NCI-H1436 treated with DMSO at 0.1 percent for 48 hours (cell line): ENCODE measurements at places on chromosomes 5 and 9.
A peak's percentile ranks its signal among the peaks of the same experiment; 100 is the strongest.

DNA sequence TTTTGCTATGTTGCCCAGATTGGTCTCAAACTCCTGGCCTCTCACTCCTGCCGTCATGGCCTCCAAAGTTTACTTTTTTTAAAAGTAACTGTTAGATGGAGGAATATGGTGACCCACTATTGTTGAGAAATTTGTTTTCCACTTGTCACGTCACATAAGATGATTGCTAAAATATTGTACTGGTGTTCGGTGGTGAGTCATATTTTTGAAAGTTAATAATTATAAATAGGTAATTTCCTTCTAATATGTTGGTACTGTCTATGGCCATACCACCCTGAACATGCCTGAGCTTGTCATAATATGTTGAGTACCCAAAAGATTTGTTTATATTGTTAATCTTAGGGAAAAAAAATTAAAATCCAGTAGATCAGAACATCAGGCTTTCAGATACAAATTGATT is 22.6 kb downstream of the RMI1 start:
- DNase-seq: no peak

GRCh38 chr5:642481-642880 is 30.3 kb downstream of the CEP72 start:
- DNase-seq: no peak

- no peak for DNase-seq
Observed at GRCh38 chr5:176837707-176838115, 27.4 kb downstream of the UNC5A start.

GRCh38 chr5:54838843-54839242 is 146.6 kb downstream of the ESM1 start:
- peak; percentile 52 for DNase-seq

GRCh38 chr9:109499631-109500410 is 1.7 kb upstream of the PTPN3 start:
- DNase-seq: no peak

- DNase-seq: no peak
Observed at GRCh38 chr9:15240927-15241326, 66.1 kb downstream of the TTC39B start.

GRCh38 chr5:128174951-128175350 is 91.4 kb downstream of the SLC12A2 start:
- no peak for DNase-seq

DNA sequence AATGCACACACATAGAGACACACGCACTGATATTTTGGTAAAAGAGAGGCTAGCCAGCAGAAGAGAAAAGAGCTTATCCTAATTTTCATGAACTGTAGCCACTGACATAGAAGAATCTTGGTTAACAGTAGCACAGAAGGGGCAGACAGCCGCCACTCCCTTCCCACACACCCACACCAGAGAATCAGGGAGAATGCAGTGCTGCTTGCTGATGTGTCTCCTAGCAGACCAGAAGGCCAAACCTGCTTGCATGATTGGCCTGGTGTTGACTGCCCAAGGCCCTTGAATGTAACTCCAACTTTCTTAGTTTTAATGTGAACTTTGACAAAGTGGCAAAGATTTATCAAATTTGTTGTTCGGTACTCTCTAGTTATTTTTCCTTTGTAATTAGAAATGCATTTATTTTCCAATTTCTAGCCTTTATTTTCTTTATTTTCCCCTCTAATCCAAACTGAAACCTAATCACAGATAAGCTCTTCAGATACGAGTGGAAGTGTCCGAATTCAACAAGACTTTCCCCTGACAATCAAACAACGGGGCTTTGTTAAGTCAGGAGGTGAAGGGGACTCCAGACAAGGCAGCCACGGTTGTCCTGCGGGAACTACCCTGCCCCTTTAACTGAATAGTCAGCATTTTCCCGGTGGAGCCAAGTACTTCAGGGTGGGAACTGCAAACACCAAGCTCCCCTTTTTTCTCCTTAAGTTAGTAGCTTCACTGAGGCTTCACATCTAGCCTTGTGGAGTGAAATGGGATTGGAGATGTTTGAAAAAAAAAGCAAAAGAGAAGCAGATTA is 81.9 kb upstream of the CTSL start:
- no peak for DNase-seq

DNA sequence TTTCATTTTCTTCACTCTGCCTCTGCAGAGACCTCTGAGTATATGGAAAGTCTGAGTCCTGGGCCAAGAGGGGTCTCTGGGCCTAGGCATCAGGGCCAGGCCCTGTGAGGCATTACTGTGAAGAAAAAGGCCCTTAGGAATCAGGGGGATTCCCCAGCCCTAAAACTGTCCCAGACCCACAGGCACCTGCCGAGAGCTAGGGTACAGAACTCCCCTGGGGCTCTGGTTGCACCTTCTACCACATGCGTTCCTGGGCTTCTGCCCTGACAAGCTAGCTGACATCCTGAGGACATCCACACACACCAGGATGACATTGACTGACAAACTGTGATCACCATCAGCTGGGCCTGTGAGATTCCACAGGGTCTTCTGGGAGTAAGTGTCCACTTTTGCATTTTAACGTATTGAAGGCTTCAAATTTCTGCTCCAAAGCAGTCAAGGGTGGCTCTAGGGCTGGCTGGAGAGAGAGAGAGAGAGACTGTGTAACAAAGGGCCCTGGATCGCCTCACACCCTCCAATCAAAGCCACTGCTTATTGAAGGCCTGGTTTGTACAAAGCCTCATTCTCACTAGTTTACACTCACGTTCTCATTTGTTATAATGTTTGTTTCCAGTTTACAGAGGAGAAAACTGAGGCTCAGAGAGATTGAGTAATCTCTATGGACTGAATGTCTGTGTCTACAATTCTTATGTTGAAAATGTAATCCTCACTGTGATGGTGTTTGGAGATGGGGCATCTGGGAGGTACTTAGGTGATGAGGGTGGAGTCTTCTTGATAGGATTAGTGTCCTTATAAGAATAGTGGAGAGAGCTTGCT is 45.1 kb downstream of the TGFBI start:
- DNase-seq: no peak

DNA sequence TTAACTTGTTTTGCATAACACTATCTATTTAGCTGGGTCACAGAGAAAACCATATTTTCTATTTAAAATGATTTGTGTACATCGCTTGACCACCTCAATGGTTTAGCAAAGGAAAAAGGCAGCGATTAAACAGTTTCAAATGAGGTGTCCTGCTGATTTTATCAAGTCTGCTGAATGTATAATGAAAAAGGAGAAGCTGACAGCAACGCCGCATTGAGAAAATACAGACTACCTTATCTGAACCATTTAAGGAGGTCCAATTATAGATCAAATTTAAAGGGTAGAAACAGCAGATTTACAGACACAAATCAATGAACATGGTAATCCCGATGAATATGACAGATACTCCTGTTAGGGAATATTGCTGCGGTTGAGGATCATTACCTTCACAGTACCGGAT is 29.6 kb downstream of the PSMB7 start:
- DNase-seq: no peak

- no peak for DNase-seq
Observed at GRCh38 chr5:17183831-17184230, 33.6 kb upstream of the BASP1 start.

DNA sequence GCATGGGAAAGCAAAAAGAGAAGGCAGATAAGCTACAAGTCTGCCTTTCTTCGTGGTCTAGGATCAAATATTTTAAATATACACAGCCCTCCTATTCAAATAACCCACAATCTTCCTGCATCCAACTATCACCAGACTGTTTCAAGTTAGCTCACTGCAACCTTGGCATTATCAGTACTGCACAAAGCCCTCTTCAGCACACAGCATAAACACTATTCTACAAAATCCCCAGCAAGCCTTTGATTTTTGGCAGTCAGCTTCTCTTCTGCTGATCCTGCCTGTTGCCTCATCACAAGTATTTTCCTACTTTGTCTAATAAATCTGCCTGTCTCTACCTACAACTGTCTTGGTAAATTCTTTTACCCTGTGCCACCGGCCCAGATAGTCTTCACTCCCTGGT is 142.9 kb downstream of the COX7C start:
- DNase-seq: no peak

DNA sequence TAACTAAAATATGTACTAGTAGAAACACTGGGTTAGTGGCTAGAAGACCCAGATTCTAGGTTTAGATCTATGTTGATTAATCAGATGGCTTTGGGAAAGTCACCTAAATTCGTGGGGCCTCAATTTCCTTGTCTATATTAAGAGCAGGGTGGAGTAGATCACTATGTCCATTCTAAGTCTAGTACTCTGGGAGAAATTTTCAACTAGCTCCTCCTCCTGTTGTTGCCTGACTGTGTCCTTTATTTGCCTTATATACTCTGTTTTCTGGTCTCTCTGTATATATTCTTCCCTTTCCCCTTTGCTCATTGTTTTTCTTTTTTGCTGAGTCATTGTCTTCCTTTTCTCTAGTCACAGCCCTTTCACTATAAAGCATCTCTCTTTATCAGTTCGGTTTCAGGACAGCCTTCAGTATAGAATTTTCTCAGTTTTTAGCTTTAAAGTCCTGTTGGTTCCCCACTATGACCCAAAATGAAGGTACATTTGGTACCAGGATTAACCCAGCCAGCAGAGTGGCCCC is 44.5 kb upstream of the CDH6 start:
- no peak for DNase-seq

DNA sequence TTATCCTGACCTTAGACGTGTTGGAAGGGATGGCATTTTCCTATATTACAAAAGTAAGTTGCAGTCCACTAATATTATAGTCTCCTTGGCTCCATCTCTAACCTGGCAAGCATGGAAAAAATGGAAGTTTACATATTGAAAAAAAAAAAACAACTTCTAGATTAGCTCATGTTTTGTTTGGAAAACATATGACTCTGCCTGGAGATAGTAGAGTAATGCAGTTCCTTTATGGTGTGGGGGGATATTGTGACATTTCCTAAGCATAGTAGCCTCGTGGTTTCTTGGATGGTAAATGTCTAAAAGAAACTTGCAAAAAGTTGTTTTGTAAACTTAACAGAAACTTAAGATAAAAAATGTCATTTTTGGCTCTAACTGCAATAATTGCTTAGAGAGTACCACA is 244.4 kb upstream of the FBXL7 start:
- DNase-seq: no peak

DNA sequence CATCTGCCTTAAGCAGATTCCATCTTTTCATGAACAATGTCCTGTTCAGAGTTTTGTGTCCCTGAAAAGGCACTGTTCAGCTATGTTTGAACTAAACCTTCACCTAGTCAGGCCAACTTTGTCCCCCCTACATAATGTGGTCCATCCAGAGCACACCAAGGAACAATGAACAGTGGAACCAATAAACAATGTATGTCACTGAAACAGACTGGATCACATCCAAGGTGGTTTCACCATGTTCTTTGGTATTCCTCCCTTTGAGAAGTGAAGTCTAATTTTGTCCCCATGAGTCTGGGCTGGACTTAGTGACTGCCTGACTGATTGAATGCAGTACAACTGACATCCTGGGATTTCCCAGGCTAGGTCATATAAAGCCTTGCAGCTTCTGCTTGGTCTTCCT is 174.5 kb downstream of the SLC24A2 start:
- DNase-seq: no peak

- DNase-seq: no peak
Observed at GRCh38 chr9:136331556-136332481, 4.5 kb downstream of the GPSM1 start.

DNA sequence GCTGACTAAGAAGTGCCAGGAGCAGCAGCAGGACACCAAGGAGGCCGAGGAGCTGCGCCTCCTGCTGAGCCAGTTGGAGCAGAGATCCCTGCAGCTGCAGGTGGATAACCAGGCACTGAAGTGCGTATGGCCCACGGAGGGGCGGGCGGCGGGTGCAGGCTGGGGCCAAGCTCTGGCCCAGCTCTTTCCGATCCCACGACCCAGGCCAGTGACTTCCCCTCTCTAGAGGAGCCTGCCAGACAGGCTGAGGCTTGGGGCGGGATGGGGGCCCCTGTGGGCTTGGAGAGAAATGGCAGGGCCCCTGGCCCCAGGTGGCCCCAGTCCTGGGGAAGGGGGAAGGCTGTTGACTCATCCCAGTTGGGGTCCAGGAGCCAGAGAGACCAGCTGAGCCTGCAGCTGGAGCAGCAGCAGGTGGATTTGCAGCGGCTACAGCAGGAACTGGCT is 3.6 kb downstream of the PTRH1 start:
- no peak for DNase-seq

DNA sequence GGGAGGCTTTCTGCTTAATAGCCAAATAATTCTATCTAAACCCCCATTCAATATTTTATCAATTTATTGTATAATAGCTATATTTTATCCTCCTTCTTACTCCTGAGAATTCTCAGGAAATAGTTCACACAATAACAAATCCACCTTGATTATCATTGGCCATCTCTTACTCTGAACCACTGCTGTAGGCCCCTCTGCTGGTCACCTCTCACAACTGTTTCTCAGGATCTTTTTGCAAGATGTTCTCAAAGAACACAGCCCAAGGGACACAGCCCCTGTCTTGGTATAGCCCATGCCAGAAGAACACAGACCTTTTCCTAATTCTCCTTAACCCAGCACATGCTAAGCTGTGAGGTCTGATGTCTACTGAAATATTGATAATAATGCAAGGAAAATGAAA is 74.9 kb upstream of the HTR4 start:
- DNase-seq: peak; percentile 47

- DNase-seq: no peak
Observed at GRCh38 chr5:85293145-85293785, 908.6 kb upstream of the EDIL3 start.

DNA sequence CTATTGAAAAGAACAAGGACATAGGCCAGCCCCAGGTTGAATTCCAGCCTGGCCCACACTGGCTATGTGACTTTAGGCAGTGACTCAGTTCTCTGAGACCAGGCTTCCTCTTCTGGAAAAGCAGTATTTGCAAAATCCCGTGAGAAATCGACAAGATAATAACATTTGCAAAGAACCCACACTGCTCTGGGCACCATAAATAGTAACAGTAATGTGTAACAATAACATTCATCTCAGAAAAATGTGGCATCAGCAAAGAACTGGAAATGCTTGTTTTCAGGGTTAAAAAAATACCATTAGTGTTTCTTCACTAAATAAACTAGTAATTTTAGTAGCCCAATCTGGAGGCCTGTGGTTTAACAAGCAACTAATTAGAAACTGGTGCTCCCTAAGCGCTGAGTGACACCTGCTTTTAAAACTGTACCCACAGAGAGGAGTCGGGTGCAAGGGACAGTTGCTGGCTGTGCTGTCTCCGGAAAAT is 148.4 kb downstream of the TTLL11 start:
- DNase-seq: no peak

DNA sequence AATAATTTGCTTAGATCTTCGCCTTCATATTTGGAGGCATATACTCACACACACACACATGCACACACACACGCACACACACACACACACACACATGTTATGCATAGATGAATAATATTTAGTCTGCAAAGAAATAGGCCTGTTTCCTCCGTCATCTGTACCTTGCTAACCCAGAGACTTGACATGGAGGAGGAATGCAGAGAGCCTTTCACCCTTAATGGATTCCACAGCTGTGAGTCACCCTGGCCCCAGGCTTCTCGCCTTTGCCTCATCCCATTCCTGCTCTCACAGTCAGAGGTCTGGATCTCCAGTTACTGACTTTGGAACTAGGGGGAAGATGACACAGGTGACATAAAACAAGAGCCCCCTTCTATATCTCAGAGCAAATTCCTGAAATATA is 29.7 kb downstream of the ZNF462 start:
- DNase-seq: no peak
